ENCODE measurements at places on chromosomes 13 and 19.

GRCh38 chr19:57071444-57071843 lies 48.3 kb upstream of the USP29 start:
- DNase-seq, result no peak

DNA sequence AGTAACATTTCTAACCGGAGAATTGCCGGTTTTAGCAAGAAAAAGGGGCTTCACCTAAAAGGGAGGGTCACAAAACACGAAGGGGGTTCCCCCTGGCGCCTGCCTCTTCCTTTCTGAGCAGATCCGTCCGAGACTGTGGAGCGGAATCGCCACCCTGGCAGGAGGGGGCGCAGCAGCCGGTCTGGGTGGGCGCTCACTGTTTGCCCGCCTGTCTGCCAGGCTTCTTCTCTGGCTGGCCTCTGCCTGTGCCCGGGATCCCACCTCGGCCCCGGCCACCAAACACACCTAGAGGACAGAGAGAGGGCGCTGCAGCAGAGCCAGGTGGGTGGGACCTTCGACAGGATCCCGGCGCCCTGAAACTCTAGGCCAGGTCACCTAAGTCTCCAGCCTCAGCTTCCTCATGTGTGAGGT lies 15.6 kb downstream of the LSM4 start:
- no peak for DNase-seq

DNA sequence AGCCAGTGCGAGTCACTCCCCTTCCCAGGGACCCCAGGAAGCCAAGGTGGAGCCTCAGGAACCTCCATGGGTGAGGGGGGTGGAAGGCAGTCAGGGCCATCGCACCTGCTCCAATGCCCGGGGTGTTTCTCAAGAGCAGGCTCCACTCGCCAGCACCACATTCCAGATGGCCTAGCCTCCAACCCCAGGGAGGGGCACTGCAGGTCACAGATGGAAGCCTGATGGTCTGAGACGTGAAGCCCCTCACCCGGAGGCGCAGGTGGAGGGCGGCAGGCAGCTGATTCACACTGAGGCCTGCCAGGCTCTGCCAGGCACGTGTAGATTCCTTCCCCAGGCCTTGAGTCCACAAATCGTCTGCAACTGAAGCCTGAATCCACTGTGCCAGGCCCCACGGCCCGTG lies 23.0 kb upstream of the ISYNA1 start:
- no peak for DNase-seq

DNA sequence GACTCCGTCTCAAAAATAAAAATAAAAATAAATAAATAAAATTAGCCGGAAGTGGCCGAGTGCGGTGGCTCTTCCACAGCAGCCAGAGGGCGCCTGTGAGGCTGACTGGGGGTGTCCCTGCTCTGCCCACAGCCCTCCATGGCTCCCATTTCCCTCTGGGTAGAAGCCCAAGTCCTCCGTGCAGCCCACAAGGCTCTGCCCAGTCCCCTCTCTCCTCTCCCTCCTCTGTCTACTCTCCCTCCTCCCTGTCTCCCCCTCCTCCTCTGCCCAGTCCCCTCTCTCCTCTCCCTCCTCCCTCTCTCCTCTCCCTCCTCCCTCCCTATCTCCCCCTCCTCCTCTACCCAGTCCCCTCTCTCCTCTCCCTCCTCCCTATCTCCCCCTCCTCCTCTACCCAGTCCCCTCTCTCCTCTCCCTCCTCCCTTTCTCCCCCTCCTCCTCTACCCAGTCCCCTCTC lies 20.4 kb downstream of the MISP start:
- DNase-seq, result no peak

GRCh38 chr19:39645800-39646411 lies 9.8 kb upstream of the LGALS16 start:
- no peak for DNase-seq

DNA sequence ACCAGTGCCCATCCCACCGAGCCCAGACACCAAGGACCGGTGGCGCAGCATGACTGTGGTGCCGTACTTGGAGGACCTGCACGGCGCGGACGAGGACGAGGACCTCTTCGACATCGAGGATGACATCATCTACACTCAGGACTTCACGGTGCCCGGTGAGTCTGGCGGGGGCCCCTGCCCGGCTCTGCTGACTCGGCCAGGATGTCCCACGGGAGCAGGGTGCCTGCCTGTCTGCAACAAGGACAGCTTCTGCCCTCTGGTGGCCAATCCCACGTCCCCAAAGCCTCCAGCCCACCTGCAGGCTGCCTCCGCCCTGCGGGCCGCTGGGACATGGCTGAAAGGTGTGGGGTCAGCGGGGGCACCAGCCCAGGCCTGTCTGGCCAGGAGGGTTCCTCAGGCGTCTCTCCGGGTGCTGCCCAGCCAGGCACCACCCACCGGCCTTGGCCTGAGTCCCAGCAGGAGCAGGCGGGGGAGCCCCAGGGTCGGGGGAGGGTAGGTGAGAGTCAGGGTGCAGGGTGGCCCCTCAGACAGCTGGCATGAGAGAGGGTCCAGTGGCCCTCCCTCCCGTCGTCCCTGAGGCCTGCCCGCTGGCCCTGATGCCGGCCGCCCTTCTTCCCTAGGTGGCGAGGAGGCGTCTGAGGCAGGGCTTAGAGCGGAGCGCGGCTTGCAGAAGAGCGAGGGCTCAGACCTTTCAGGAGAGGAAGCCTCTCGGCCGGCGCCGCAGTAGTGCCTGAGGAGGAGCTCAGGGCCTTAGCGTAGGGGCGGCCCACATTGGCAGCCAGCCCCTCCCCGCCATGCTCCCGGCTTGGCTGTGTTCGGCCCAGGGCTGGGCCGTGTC lies 14.6 kb downstream of the CBARP start:
- DNase-seq, result no peak

DNA sequence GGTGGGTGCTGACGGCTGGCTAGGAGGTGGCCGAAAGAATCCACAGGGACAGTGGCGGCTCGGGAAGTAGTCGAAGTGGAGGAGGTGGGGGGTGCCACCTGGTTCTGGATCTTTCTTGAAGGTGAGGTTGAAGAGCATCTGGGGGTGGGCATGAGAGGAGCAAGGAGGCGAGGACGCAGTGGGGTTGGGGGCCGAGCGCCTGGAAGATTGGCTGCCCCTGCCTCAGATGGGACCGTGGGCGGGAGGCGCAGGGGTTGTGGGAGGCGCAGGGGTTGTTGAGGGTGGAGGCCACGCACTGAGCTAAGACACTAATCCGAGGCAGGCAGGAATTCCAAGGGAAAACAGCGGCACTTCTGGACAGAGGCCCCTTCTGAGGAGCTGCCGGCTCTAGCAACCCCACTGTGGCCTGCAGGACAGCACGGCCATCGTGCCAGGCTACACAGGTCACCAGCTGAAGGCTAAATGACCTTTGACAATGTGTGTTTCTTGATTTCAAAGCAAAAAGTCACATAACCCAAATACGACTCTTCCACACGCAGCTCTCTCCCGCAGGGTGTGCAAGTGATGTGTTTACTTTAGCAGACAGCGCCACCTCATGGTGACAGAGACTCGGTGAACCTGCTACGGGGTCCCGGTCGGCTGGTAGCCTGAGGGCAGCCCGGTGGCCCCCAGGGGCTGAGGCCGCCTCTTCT lies 44.1 kb upstream of the RANBP3 start:
- peak; percentile 27 for DNase-seq

- no peak for DNase-seq
Observed at GRCh38 chr19:58325311-58326022, 1.3 kb upstream of the ZSCAN22 start.

GRCh38 chr13:48801255-48801654 lies 147.5 kb downstream of the CYSLTR2 start:
- DNase-seq, result no peak

- no peak for DNase-seq
Observed at GRCh38 chr19:20276011-20276731, 109.2 kb downstream of the ZNF486 start.

DNA sequence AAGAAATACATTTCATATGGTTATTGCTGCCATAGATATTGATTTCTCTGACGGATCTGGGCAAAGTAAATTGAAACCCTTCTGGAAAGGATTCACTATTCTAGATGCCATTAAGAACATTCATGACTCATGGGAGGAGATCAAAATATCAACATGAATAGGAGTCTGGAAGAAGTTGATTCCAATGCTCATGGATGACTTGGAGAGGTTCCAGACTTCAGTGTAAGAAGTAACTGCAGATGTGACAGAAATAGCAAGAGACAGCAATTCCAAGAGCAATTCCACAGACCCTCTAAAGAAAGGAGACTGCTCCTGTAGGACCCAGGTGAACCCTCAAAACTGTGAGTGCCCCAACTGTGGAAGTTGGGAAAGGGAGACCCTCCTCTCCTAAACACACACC lies 30.9 kb upstream of the KCTD12 start:
- no peak for DNase-seq

GRCh38 chr19:3932931-3933810 lies at the start of gene NMRK2:
Gene NMRK2, plus strand, starts transcription at chr19:3933069. Its CDS starts 603 bp downstream, at chr19:3933672.
- DNase-seq, result no peak

GRCh38 chr13:35743165-35743564 lies 266.7 kb upstream of the MAB21L1 start:
- DNase-seq, result no peak

DNA sequence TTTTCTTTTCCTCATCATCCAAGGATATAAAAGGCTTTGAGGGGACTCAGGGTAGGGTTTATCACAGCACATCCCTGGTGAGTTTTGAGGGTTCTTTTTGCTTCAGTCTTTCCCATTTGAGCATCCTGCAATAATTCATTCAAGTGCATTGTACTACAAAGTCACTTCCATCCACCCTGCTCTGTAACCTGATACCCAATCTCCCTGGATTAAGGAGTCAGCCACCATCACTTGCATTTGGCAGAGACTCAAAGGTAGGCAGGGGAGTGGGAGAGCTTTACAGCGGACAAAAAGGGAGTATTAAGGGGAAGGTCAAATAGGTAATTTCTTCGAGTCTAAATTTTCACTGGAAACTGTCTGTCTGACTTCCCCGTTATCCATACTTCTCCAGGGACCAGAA lies 216.1 kb upstream of the TMTC4 start:
- no peak for DNase-seq

- DNase-seq, result no peak
Observed at GRCh38 chr19:39502640-39503417, 4.1 kb downstream of the DLL3 start.

DNA sequence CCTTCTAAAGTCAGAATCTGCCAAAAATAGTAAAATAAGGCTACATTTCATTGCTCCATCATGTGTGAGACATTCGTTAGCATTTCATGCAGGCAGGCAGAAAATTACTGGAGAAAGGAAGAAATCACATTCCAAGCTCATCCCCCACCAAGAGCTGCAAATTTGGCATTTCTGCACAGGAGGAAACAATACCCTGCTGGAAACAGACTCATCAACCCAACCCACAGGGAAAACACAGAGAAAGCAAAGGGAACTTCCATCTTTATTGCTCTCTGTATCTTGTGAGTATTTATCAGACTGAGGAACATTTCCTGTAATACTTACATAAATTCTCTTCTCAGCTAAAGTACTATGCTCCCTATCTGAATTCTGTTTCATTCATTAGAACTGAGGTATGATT lies 95.7 kb downstream of the KCTD12 start:
- no peak for DNase-seq

- DNase-seq, result no peak
Observed at GRCh38 chr19:56751078-56751489, 79.5 kb upstream of the ZNF835 start.

DNA sequence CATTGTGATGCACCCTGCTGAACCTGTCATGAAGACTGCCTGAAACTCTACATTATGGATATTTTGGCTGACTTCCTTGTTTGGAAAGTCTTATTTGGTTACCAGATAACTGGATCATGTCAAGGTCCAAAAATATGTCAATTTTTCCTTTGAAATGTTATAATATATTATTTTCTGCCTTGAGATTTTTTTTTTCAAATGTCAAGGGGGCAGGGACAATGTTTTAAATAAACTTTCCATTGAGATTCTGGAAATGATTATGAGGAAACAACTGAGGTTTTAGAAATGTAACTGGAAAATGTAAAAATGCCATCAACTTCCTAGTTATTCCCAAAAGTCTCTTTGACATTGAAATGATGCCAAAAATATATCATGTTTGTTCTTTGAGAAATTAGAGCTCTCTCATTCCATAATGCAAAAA lies 117.0 kb downstream of the RFC3 start:
- no peak for DNase-seq

DNA sequence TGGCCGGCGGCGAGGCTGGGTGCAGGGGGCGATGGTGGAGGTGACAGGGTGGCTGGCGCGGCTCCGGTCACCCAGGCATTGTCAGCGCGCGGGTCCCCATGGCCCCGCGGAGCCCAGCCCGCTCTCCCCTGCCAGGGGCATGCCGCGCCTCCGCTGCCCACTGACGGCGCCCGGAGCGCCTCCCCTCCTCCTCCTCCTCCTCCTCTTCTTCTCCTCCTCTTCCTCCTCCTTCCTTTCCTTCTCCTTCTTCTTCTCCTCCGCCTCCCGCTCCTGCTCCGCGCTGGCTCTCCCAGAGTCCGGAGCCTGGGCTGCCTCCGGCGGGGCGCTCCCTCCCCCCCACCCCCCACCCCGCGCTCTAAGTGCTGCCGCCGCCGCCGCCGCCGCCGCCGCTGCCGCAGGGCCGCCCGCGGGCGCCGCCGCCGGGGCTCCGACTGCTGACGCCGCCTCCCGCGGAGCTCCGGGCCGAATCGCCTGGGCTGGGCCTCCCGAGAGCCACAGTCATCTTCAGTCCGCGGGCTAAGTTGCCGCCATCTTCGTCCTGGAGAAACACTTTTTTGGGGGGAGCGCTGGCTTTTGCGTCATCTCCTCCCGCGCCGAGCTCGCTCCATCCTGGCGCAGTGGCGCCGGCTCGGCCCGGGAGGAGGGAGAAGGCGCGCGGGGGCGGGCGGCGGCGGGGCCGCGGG lies 348.3 kb downstream of the LIG4 start:
- no peak for DNase-seq

- DNase-seq, result no peak
Observed at GRCh38 chr19:10835089-10835753, 791 bp downstream of the TMED1 start.

- no peak for DNase-seq
Observed at GRCh38 chr19:28497137-28497536, 715.8 kb downstream of the UQCRFS1 start.

DNA sequence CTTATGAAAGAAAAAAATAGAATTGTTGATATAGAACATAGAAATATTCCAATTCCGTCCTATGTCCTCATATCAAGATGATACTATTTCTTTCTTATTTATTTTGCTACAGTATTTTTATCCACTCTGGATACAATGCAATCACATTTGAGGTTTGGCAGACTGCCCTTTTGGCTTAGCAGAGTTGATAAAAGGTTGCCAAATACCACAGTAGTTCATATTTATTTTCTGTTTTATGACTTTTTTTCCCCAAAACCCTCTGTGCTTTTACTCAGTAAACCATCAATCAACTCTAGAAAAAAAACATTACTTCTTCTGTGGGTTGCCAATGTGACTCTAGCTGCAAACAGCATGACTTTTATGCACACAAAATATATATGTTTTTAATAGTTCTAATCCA lies 424.5 kb downstream of the PCDH9 start:
- peak; percentile 21 for DNase-seq

All from NCI-H2029 treated with DMSO at 0.1 percent for 48 hours (cell line).